G401 (cell line): ENCODE measurements at places on chromosomes 4 and X.

DNA sequence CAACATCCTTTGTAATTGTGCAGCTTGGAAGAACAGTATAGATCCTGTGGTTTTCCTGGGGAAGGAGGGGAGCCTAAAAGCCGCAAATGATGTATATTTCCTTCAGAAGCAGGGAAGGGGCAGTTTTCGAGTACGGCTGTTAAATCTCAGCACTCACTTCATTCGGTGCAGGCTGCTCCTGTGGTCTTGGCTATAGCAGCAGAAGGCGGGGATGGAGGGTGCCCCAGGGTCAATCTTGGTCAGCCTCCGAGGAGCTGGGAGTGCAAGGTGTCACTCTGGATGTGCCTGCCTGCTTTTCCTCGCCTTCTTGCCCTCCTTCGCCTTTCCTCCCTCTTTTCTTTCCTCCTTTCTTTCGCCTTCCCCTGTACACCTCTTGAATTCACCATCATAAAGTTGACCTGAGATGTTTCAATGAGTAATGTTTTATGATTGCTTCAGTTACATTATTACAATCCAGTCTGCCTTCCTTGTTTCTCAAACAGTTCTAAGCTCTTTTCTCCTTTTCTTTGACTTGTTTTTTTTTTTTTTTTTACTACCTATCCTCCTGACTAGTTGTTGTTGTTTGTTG, 101.6 kb downstream of the RELL1 start:
- no peak for DNase-seq

- no peak for DNase-seq
Measured at GRCh38 chr4:88792268-88792781, 94.7 kb upstream of the NAP1L5 start.

DNA sequence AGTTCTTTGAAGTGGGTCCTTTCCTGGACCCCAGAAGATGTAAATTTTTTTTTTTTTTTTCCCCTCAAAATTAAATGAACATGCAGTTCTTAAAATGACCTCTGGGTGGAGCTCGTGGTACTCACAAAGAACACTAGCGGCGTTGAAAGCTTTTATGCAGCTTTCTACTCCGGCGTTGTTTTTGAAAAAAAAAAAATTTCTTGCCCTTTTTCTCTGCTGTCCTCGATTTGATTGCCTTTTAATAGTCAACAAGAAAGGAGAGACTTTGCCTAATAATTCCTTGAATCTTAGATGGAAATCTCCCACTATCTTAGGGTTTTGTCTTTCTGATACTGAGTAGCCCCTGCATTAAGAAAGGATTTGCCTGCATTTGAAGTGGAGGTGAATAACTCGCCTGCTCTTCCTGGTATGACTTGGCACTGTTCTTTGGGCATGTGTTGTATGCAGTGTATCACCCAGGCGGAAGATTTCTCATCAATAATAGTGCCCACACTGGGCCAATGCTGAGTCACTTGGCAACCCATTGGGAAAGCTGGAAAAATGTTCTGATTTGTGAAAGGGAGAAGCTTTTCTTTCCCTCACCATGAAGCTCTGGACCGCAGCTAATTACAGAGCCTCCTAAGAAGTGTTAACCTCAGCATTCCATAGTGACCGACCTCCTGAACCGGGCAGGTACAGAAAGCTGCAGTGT, 104.0 kb downstream of the PHEX start:
- DNase-seq, result peak; percentile 70

DNA sequence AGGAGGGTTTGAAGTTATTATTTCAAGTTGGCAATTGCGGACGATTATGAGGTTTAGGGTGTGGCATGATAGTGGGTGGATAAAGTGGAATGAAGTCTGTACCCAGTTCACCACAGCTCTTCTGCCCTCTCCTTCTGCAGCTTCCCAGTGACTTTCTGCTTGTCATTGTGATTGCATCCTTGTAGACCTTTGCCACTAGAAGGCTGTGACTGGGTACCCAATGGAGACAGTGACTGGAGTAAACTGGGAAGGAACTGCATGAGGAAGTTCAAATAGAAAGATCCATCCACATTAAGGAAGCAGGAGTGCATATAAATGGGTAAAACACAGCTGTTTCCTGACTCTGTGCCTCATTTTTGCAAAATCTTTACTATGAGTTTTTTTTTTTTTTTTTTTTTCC, 53.5 kb upstream of the SPANXN3 start:
- no peak for DNase-seq

DNA sequence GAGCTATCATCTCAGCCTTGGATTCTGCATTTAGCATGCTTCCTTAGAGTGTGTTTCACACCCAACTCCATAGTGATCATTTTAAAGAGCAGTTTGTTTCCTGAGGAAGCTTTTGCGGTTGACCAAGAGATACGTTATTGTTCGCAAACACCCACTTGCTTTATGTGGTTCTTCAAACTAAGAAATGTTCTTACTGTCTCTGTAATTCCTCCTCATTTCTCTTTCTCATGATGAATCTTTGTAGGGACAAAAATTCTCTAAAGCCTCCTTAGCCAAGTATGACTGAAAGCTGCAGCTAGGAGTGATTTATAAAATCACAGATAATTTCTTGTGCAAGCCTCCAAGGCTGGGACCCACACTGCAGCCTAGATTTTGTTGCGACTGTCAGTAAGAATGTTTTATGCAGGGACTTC, 10.0 kb downstream of the TNIP3 start:
- no peak for DNase-seq

- no peak for DNase-seq
Measured at GRCh38 chr4:182928061-182928460, 10.9 kb upstream of the DCTD start.

- DNase-seq, result no peak
Measured at GRCh38 chr4:37825968-37826294, 555 bp upstream of the PGM2 start.

- DNase-seq, result no peak
Measured at GRCh38 chrX:1106478-1107210, 105.8 kb downstream of the CRLF2 start.

GRCh38 chr4:164383358-164384220, 370.3 kb upstream of the SMIM31 start:
- DNase-seq, result peak; percentile 49

DNA sequence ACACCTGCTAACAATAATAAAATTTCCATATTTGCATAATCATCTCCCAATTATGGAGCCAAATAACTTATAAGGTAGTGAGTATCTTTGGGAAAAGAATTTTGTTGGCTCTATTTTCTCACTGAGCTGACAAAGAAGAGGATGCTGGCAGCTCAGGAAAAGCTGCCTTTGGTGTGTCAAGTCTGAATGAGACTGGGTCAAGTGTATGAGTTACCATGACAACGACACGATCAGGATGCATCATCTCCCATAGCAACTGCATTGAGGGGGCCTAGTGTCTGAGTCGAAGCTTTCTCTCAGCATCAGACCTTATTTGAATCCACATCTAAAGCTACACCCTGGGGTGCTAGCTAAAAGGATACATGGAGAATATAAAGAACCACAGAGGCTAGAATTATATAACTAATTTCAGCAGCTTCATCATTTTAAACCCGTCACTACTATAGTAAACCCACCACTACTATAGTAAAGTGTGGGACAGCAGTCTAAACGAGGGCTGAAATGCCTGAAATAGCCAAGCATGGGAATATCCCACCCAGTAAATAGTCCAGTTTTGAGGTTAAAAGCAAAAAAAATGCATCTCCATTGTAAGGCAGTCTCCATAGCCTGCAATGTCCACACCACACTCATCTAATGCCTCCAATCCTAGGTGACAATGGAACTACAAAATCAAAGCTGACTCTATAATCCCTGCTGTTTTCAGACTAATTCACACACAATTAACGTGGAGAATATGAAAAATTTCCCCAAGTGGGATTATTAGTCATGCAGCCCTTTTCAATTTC, 16.0 kb downstream of the GSPT2 start:
- no peak for DNase-seq

DNA sequence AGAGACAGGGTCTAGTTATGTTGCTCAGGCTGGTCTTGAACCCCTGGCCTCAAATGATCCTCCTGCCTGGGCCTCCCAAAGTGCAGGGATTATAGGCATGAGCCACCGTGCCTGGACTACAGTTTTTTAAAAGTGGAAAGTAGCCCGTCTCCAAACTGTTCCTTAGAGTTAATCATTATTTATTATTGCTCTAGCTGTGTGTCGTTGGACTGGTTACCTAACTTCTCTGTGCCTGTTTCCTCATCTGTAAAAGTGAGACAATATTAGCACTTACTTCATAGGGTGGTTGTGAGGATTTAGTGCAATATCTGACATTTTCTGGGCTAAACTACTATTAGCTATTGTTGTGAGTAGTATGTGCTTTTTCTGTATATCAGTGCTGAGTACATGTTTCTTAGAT, 152.3 kb upstream of the SCML1 start:
- DNase-seq, result no peak

DNA sequence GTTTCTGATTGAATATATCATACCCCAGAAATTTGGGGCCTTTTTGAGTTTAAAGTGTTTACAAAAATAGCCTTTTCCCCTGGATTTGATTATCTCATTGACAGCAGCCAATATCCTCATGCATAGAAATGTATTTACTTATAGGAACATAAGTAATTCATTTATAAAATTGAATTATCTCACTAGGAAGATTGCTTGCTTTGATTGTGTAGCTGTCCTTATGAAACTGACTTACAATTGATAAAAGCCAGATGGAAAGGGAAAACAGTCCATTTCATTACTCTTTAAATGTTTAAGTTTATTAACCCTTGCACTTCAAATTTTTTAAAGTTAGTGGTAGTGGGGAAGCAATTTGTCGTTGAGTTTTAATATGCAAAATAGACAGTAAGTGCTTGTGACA, 310.2 kb upstream of the TBX22 start:
- no peak for DNase-seq

GRCh38 chr4:68576272-68577125, at the start of gene UGT2B17:
TSS of gene UGT2B17 (minus strand) at chr4:68576322. CDS start at chr4:68568484, 7,838 bp downstream.
- DNase-seq, result no peak

- DNase-seq, result no peak
Measured at GRCh38 chr4:176084769-176085168, 19.1 kb downstream of the WDR17 start.

DNA sequence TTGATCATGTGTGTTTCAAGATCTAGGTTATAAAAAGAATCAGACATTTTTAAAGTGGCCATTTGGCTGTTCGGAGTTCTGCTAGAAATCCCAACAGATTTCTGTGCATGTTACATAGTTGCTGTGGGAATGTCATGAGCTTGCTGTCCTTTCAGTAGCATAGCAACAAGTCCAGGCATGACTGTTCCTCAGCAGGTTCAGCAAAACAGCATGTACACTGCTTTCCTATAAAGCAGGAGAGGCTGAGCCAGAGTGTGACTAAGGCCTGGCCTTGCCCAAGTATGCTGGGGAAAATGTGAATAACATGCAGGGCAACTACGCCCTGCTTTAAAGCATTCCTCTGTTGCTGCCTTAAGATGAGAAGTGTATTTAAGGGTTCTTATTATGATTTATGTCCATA, 217.1 kb upstream of the SMIM31 start:
- no peak for DNase-seq

- DNase-seq, result no peak
Measured at GRCh38 chr4:156102411-156102810, 148.7 kb upstream of the CTSO start.

- no peak for DNase-seq
Measured at GRCh38 chr4:86050496-86050895, 309.4 kb downstream of the MAPK10 start.

DNA sequence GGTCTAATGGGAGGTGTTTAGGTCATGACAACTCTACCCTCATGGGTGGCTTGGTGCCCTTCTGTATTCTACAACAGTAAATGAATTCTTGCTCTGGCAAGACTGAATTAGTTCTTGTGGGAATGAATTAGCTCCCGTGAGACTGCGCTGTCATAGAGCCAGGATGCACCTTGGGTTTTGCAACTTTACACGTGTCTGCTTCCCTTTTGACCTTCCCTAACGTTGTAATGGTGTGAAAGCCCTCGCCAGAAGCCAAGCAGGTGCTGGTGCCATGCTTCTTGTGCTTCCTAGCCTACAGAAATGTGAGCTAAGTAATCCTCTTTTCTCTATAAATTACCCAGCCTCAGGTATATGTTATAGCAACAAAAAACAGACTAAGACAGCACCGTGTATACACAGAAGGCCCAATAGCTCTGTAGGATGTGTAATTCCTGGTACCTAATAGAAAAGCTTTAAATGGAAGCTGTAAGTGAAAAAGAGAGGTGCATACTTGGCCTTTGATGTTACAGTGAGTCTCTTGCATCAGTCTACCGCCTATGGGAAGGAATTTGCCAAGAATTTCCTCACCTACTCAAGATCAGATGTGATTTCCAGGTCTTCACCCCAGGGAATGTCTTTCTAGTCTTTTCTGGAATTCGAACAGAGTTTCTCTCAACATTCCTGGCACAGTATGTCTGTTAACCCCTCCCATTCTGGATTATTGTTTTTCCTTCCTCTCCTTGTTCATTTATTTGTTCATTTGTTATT, 3.2 kb upstream of the ENPEP start:
- no peak for DNase-seq

- no peak for DNase-seq
Measured at GRCh38 chr4:22743290-22743689, 50.6 kb downstream of the GBA3 start.

DNA sequence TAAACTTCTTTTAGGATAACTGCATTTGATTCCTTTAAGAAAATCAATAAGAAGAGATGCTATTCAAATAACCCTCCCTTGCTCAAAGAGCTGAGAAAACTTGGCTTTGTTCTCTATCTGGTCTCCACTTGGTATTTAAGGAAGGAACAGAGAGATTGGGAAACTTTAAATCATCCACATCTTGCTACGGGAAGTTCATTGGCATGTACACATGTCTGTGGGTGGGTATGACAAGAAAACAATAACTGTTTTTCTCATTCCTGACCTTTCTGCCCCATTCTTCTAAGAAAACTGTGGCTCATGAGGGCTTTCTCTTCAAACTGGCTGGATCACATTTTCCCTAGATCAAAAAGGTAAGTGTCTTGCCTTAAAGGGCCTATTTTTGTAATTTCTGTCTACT, 6.0 kb downstream of the SEL1L3 start:
- DNase-seq, result no peak

DNA sequence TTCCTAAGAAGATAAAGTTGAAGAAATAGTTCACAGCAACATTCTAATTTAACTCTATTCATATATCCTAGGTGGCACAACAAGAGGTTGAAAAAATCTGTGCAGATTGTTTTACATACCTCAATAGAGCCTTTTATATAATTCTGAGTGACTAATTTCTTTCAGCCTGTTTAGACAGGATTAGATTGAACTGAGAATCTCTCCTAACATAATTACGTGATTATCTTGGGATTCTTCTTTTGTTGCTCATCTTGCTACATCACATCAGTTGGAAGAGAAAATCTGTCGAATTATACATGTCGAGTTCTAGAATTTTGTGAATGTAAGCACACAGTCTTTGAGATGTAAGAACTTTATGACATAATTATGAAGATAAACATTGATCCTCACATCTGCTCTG, 1873.7 kb upstream of the IGFBP7 start:
- DNase-seq, result no peak

DNA sequence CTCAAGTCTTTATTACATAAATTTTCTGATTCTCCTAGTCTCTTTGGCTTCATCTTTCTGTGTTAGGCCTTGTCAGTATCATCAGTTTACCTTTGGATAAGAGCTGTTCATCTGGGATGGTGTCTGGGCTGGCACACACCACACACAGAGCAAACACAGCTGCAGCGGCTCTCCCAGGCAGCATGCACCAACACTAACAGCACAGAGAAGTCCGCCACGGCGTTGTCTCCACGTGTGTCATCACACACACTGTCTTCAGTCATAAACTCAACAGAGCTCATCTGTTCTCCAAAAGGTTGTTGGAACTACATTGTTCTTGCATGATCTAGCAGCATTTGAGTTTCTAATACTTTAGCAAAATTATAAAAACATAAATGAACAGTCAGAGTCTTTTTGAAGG, 851.9 kb upstream of the FRG1 start:
- no peak for DNase-seq
